ENCODE measurements at places on chromosomes 5 and 9.

GRCh38 chr9:134163371-134164196, 780 bp downstream of the RNU6ATAC start:
- peak; percentile 48 for DNase-seq

DNA sequence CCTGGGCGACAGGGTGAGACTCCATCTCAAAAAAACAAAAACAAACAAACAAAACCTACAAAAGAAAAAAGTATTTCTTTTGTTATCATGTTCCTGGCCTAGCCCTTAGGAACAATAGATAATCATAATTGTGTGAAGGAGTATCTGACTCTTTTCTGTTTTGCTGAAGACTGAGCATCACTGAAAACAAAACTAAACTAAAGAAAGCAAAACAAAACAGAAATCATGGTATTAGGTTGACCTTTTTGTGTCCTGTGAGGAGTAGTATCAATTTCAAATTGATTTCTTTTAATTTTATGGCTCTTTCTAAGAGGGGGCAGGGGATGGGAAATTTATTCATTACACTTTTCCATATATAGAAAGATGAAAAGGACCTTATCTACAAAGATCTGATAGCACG, 246.0 kb downstream of the YTHDC2 start:
- no peak for DNase-seq

DNA sequence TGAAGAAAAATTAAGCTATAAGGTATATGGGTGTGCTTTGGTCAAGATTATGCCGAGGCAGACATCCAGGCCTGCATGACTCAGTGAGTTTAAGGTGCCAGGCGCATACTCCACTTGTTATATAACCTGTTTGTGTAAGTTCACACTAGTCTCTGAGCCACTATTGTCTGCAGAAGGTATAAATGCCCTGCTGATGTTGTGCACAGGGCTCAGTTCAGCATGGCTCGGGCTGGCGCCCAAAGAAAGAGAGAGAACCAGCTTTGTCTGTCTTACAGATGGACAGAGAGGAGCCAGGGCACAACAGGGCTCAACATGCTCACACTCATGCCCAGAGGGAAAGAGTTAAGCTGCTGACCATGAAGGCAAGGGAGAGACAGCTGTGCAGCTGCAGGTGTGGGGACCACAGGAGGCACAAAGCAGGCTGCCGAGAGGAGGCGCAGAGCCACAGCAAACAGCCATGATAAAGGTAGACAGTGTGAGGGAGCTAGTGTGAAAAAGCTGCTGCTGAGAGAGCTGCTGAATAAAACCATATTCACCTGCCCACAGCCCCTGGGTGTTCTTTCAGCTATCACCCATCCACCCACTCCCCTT, 1587.6 kb upstream of the C9orf72 start:
- no peak for DNase-seq

DNA sequence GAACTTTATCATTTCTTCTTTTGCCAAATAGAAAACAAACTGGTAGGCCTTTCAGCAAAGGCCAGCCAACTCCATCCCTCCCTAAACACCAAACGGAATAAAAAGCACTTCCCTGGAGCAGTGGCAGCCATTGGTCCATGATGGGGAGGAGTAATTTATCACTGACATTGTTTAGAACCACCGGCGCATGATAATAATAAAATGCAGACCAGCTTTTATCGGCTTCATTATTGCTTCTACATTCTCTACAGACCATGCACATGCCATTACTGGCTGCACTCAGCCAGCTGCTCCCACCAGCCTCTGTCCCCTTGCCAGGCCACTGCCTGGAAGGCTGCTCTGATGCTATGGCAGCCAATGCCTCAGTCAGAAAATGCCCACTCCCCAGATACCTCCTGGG, 45.9 kb downstream of the ABCA1 start:
- no peak for DNase-seq

- no peak for DNase-seq
These were observed 19.1 kb upstream of the ZFAND5 start for GRCh38 chr9:72383978-72384709.

DNA sequence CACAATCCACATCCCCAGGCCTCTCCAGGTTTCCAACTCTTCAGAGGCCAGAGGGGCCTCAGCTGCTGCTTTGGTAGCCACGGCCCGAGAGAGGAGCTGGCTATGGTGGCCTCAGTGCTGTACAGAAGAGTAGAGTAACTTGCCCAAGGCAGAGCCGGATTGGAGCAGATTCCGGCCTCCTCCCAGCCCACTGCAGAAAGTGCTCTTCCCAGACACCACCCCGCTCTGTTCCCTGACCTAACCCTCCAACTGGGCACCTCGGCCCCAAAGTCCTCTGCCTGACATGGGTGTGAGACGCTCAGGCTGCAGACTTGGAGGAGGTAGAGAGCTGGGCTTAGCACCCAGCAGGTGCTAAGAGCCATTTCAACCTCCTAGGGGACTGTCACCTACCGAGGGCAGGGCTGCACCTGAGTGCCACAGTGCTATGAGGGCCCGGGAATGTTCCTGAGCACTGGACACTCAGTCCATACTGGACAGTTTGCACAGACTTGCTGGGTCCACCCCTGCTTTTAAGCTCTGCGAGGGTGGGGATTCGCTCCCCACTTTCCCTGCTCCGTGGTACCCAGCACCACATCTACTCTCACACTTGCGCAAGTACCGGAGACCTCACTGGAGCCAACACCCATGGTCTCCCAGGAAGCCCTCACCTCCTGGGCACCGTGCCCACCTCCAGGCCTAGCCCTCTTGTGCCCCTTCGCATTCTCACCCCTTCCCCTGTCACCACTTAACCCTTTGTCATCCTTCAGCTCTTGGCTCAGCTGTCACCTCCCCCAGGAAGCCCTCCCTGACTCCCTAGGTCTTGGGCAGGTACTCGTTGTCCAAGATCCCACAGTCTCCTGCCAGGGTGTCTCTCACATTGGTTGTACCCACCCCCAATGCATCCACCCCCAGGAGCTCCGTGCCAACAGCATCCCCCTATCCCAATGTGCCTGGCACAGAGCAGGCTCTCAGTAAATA, 49.8 kb downstream of the DBH start:
- DNase-seq = no peak

DNA sequence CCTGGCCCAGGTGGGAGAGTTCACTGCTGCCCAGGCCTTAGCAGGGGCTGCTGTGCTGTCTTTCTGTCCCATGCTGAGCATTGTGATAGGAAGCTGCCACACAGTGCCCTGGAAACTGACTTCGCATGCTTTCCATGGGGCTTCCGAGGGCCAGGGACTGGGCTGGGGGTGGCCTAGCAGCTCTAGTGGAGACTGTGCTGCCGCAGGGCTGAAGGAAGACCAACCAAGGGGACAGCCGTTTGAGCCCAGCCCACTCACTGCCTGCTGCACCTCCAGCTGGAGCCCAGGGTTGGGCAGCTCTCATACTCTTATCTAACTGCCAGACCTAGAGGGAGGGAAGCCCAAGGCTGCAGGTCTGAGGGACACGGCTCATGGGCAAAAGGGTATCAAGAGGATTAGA, 79.2 kb downstream of the RGS3 start:
- DNase-seq = no peak

DNA sequence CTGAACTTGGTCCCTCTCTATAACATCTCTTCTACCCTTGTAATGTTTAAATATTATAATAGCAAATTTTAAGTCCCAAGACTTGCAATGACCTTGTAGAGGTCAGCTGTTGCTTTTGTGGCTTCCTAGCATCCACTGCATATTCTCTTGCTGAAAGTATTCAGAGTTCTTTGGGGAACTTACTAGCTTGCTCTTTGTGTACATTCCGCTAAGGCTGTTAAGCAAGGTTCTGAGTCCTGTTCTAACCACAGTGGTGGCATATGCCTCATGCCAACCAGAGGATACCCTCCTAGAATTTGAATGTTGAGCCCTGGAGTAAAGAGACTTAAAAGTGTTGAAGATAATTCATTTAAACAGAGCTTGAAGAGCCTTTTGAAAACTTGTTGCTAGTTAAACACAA, 570.9 kb downstream of the TLE1 start:
- no peak for DNase-seq

- DNase-seq = no peak
These were observed 27.1 kb downstream of the GRAMD2B start for GRCh38 chr5:126450346-126450745.

DNA sequence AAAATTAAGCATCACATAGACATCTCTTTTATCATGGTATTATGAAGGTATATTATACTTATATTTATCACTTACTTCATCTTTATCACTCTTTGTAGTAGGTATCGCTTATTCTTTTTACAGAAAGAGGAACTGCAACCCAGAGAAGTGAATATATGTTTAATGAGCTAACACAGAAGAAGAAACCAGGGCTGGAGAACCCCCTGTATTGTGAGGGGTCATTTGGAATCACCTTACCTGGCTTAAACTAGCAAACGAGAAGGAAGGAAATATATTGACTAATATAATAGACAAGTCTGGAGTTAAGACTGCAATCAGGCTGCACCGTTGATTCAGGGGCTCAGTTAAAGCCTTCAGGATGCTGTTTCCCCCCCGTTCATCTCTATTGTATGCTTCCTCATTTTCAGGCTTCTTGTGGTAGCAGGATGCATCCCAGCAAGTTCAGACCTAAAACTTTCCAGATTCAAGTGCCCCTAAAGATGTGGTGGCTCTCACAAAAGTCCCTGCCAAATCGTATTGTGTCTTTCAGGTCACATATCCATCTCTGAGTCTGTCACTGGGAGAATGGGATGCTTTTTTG, 146.4 kb downstream of the GCNT1 start:
- DNase-seq = no peak

GRCh38 chr5:179149278-179149677, 89.1 kb downstream of the ZNF354C start:
- DNase-seq = no peak
